DMS53 (cell line): ENCODE measurements at places on chromosomes 16 and 17.

GRCh38 chr16:83532634-83533033 lies 275.1 kb upstream of the HSBP1 start:
- DNase-seq: no peak

GRCh38 chr17:42342242-42343008 lies 45.8 kb downstream of the STAT3 start:
- DNase-seq: no peak

- peak; percentile 55 for DNase-seq
These were observed 205.2 kb downstream of the STX8 start for GRCh38 chr17:9370467-9370866.

- DNase-seq: no peak
These were observed 26.4 kb upstream of the PITPNA start for GRCh38 chr17:1588821-1589585.

DNA sequence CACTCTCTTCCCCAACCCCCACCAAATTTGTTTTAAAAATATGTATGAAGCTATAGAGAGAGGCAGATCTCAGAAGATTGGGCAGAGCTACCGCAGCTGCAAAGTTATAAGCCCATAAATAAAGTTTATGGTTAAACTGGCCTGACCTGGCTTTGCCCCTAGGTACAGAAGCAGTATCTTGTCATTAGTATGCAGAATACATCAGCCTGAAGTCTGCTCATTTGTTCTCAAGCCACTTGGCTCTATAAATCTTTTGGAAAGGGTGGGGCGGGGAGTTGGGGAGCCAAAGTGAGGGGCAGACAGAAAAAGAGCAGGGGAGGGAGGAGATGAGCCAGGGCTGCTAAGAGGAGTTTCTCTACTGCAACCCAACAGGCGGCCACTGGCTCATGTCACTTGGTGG lies 113.2 kb downstream of the SOX9 start:
- no peak for DNase-seq

- DNase-seq: no peak
These were observed 5.2 kb downstream of the SECTM1 start for GRCh38 chr17:82328141-82328993.

GRCh38 chr17:19705771-19706770 lies 10.3 kb downstream of the SLC47A2 start:
- DNase-seq: no peak

GRCh38 chr16:23843143-23843542 lies 7.4 kb downstream of the PRKCB start:
- DNase-seq: no peak

GRCh38 chr16:29820730-29821642 lies 724 bp downstream of the MVP start:
- DNase-seq: no peak

DNA sequence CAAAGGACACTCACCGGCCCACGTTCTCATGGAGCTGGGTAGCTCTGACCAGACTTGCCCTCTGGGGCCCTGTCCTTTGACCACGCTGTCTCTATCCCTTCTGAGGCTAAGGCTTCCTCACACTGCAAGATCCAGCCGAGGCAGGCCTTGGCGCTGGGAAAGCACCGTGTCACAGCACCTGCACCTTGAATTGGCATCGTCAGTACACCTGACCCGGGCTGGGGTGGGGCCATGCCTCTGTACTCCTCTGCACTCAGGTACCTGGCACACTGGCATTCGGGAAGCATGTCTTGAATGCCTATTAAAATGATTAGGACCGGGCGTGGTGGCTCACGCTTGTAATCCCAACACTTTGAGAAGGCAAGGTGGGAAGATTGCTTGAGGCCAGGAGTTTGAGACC lies 6.0 kb downstream of the TBC1D24 start:
- no peak for DNase-seq

GRCh38 chr17:74008196-74008595 lies 195.3 kb upstream of the RPL38 start:
- peak; percentile 79 for DNase-seq

GRCh38 chr17:1942066-1942365 lies 83.1 kb downstream of the RTN4RL1 start:
- no peak for DNase-seq

- DNase-seq: no peak
These were observed 15.9 kb upstream of the CYTH1 start for GRCh38 chr17:78797691-78798585.

GRCh38 chr17:59372138-59372751 lies 40.8 kb downstream of the YPEL2 start:
- DNase-seq: peak; percentile 39

DNA sequence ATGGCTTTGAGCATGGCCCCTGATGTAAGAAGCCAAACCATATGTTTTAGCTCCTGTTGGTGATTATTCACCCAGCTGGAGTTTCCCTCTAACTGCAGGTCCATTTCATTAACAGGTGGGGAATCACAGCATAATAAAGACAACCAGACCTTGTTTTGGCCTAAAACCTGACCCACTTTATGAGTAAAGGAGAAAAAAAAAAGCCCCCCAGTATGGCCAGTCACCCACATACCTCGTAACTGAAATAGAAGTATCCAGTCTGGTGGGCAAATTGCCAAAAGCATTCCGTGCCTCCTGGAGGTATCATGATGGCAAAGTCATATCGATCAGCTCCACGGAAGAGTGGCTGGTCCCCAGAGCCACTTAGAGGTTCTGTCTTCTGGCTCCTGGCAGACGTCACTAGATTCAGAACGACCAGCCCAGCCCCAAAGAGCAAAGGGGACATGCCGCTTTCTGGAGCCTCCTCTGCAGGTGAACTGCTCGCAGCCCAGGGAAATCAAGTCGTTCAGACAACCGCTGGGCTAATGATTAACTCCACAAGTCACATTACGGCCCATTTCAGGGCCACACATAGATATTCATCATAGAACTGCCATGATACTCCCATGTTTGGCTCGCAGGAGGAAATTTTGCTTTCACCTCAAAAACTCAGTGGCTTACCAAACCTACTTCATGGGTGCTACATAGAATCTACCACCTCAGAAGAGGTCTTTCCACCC lies at the start of gene TMED6:
TMED6 (minus strand) TSS at position 478 of the 719 bp plus-strand sequence; CDS start at position 445, 33 bp downstream.
- peak; percentile 90 for DNase-seq

DNA sequence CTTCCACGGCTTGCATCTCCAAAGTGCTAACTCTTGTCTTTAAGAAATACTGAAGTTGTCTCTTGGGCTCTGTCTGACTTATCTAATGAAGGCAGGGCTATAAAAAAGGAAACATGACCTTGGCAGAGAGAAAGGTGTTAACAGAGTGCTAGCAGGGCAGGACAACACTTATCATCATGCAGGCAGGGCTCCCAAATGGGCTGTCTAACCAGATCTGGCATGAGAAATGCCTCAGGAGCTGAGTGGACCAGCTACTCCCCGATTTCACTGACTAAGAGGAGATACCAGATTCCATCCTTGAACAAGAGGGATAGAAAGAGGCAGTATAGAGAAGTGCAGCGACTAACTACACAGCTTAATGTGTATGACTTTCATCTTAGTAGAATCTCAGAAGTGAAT lies 32.6 kb downstream of the PMP22 start:
- DNase-seq: no peak

- no peak for DNase-seq
These were observed 60.7 kb upstream of the TBX2 start for GRCh38 chr17:61338874-61339478.

DNA sequence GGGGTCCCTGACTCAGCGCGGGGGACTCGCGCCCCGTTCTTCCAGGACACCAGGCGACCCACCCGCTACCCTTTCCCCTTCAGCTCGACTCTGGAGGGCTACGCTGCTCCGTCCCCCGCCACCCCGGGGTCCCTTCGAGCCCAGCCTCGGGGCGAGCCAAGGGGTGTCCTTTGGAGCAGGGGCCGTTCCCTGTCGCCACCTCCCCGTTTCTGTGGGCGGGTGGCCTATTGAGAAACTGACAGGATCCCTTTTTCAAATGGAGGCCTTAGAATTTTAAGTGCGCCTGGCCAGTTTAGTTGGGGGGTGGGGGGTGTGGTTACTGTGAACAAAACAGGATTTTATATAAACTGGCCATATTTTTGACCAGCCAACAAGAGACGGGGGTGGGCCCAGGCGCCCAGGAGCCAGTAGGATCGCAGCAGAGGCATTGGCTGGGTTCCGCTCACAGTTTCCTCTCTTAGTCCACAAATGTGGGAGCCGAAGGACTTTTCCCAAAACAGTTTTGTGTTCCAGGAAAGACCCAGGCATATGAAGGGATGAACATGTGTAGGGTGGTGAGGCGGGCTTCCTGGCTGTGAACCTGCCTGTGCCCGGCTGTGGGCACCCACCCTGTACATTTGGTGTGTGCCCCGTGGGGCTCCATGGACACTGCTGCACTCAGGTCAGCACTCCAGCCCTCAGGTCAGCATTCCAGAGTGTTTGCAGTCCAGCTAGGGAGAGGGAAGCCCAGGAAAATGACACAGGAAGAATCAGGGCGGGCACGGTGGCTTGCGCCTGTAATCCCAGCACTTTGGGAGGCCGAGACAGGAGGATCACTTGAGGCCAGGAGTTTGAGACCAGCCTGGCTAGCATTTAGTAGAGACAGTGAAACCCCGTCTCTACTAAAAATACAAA lies 722 bp upstream of the TIMP2 start:
- peak; percentile 50 for DNase-seq

DNA sequence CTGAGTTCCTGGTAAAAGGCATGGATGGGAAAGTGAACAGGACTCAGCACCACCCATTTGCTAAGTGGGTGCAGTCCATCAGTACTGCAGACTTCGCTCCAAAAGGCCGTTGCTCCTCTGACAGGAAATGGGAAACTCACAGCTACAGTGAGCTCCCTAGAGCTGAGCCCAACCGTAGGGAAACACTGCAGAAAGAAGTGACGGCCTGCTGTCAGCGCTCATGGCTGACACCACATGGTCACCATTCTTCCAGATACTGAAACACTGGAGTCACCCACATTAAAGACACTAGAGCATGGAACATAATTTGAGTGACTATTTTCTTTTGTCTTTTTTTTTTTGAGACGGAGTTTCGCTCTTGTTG lies 31.9 kb downstream of the UBE2O start:
- DNase-seq: no peak

- no peak for DNase-seq
These were observed 697 bp upstream of the SHISA9 start for GRCh38 chr16:12900599-12901203.

- DNase-seq: peak; percentile 81
These were observed 17.5 kb downstream of the COG7 start for GRCh38 chr16:23435500-23435899.

- DNase-seq: no peak
These were observed 35.4 kb upstream of the CDH15 start for GRCh38 chr16:89135971-89136765.
